Neural progenitor cell (in vitro differentiated cells): ENCODE measurements at places on chromosomes 7 and 10.

GRCh38 chr10:58070956-58071355 is 196.7 kb downstream of the IPMK start:
- no peak for DNase-seq

DNA sequence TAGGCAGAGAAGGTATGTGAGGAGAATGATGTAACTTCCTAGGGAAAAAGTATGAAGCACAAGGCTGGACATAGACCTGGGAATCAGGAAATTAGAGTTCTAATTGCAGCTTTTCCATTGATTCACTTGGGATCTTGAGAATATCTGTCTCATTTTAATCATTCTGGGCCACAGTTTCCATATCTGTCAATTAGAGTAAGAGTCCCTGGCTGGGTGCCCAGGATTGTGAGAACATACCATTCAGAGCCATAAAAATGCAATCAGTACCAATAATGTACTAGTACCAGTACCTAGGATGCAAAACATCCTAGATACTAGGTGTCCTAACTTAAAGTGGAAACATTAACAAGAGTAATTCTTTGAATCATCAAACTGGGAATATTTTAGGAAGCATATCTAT is 29.6 kb downstream of the CAV1 start:
- DNase-seq: no peak

DNA sequence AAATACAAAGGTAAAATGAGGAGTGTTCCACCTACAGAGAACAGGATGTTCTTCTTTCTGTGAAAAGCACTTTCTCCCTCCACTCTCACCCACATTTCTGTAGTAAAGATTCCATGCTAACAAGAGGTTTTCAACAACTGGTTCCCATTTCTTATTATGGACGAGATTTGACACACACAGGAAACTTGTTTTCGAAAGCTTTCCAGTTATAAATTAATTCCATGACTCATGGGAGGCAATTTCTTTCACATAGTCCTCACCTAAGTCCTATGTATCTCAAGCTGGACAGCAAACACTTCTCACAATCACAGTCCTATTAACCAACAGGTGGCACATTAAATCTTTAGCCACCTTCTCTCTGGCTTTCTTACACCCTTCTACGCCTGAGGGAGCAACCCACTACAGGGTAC is 24.5 kb downstream of the RAPGEF5 start:
- DNase-seq: no peak

- DNase-seq: no peak
Measured at GRCh38 chr7:51349820-51350545, 33.4 kb upstream of the COBL start.
